Activated T-helper 2 cell treated with anti-CD3 and anti-CD28 coated beads, Interferon-gamma antibody, Interleukin-2, Interleukin-4, amounts not matched to agents 10 μg/mL and 5 μg/mL and 100 μg/mL, durations not matched to agents 14 hours and 24 hours and 36 hours (primary cell): ENCODE measurements at places on chromosomes 5 and 9. TPM values are rescaled to one million over a fixed set of nuclear protein-coding genes. Genes with fewer than 3 reads are reported as not detected.
A peak's percentile ranks its signal among the peaks of the same experiment; 100 is the strongest.

OTULIN gene
- 59.4 and 62.1 TPM in 2 replicates for total RNA-seq

DNA sequence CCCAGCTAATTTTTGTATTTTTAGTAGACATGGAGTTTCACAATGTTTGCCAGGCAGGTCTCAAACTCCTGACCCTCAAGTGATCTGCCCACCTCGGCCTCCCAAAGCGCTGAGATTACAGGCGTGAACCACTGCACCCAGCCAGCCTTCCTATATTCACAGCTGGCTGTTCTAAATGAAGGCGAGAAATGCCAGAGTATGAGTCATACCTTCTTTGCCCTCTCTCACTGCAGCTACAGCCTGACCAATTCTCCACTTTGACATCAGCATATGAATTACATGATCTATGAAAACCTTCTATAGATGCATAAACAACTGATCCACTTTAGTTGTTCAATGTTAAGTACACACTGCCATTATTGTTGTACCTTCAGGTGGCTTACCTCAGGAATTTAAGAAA, 14.5 kb downstream of the APTX start:
- no peak for DNase-seq

DNA sequence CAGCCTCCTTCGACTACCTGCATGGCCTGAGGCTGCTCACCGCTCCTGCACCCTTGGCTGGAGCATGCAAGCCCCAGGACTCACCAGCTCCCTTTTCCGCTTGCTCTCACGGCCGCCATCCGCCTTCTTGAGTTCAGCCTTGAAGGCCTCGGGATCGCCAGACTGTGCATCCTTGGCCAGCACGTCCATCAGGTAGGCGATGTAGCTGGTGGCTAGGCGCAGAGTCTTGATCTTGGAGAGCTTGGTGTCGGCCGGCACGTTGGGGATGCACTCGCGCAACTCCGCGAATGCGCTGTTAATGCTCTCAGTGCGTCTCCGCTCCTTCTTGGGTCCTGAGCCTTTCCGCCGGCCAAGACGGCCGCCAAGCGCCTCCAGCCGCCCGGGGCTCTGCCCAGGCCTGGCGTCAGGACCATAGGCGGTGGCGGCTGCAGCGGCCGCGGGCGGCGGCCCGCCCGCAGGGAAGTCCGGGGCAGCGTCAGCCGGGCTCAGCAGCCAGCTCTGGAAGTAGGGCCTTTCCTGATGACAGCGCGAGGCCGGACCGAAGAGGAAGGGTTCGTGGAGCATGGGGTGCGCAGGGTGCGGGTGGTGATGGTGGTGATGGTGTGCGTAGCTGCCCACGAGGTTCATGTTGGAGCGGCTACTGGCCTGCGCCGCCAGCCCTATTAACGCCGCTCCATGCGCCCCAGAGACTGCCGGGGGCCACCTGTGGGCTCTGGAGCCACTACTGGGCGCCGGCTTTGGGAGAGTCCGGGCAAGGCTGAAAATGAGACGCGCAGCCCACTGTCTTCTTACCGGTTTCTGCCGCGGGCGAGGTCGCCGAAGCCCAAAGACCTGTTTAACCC, 424 bp downstream of the HAND1 start:
- no peak for DNase-seq

DNA sequence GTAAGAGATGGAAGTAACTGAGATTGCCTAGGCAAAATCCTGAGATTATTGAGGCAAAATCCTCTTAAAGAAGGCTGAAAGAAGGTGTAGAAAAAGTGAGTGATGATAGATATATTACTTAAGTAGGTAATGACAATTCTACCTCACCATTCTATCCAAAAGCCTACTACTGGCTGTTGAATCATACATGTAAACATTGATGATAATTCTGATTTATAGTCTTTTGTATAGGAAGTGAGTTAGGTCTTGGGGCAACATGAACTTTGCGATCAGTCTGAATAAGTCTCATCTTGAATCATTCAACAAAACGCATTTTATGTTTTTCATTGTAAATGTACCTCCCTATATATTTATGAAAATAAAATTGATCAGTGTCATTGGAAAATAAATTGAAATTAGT, 99.6 kb downstream of the PARP8 start:
- DNase-seq: no peak

DNA sequence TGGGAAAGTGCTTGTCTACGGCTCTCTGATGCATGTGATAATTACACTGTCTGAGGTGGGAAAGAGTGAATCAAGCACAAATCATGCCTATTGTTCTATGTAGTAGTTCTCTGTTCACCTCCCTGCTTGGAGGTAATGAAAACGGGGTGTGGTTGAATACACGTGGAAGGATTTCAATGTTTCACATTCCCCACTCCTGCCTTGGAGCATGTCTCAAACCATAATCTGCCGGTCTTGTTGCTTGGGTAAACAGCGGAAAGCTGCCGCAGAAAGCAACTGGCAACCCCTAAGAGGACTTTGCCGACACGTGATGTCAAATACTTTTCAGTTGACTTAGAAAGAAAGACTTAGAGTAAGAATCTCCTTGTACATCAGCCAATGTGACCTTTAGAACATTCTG, 63.5 kb upstream of the MOCS2 start:
- DNase-seq: no peak

DNA sequence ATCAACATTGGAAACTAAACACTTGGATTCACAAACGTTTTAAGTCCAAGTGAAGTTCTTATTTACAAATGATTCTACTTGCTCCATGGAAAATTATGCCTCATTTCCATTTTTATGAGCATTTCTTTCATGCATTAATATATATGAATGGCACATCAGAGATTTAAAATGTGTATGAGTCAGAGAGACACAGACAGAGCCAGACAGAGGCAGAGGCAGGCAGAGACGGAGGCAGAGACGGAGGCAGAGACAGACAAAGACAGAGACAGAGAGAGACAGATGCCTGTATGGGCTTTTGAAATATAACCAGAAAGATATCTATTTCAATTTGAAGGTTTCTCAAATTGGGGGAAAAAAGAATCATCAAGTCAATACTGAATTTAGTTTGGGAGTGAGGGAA, 649.0 kb downstream of the PTPRD start:
- no peak for DNase-seq

- DNase-seq: no peak
These were observed 23.1 kb upstream of the ACOT12 start for GRCh38 chr5:81417052-81417451.

DNA sequence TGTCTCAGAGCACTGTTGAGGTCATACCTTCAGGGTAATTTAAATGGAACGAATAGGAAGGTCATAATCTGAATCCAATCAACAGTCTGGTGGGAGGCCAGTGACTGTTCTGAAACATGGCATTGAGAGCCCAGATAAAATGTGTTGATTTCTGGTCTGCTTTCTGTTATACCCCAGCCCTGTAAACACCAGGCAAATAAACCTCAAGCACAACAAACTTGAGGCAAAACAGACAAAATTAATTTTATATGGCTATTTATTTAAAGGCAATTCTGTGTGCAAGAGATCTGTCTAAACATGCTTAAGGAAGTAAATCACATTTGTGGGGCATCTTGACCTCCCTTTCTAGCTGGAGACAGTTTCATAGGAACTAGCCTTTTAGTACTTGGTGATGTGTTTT, 140.9 kb upstream of the SPEF2 start:
- no peak for DNase-seq

MAPKAP1 gene
- total RNA-seq: 77.9 and 83.8 TPM in 2 replicates

- DNase-seq: no peak
These were observed 752.4 kb upstream of the COX7C start for GRCh38 chr5:85865296-85865695.

GRCh38 chr9:83935276-83935935, 14.2 kb upstream of the KIF27 start:
- DNase-seq: no peak

SHOC1 gene
- not detected in 2 replicates for total RNA-seq

PCDHGA10 gene
- 0.21 and 0.34 TPM in 2 replicates for total RNA-seq

ANKRD18B gene
- total RNA-seq: 1.6 and 2.6 TPM in 2 replicates

- DNase-seq: no peak
These were observed 17.3 kb downstream of the NEURL1B start for GRCh38 chr5:172658391-172658790.

DNA sequence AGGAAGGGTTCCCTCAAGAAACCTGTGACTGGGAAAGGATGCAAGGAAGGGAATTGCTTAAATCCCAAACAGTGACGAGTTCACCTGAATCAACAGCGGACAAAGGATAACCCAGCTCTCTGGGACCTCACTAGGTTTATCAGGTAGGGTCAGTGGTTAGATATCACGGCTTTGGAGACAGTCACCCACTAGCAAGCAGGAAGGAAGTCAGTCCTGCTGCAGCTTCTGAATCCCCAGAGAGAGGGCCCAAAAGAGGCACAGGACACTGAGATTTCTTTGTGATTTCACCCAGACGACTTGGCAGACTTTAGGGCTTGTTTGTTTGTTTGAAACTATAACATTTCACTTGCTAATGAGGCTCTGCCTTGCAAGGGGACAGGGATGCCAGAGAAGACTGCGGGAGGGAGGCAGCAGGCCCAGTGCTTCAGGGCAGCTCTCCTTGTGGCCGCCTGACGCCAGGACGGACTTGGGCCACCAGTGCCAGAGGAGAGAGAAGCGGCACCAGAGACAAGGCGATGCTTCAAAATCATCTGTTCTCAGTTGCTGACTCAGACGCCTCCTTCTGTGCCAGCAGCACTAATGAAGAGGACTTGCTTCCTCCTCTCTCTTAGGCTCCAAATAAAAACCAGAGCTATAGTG, 275.6 kb upstream of the SLC30A5 start:
- DNase-seq: no peak

GNA14 gene
- 0.09 TPM in 2 replicates for total RNA-seq

- DNase-seq: no peak
These were observed 1.4 kb downstream of the CAST start for GRCh38 chr5:96663608-96664007.

- no peak for DNase-seq
These were observed 46.0 kb downstream of the MYO10 start for GRCh38 chr5:16889972-16890519.

TMC1 gene
- not detected in 2 replicates for total RNA-seq

GRCh38 chr9:107633406-107633805, 143.8 kb upstream of the KLF4 start:
- no peak for DNase-seq

DNA sequence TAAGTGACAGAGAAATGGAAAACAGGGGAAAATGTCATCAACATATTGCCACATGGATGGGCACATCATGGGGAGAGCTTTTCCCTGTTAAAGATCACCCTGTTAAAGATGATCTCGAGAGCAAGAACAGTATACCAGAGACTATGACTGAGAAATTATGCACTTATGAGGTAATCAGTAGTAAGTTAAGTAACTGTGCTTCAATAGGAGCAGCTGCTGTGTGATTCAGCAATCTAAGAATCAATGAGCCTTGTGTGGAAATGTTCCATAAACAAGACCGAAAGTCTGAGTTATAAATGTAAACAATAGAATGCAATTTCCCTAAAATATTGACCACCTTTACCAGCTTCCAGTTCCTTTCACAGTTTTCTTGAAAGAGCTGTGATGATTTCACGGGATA, 582.3 kb downstream of the CAAP1 start:
- DNase-seq: no peak

- no peak for DNase-seq
These were observed 160.5 kb upstream of the MSX2 start for GRCh38 chr5:174563899-174564298.

FREM1 gene
- total RNA-seq: not detected in 2 replicates

- DNase-seq: no peak
These were observed 12.9 kb upstream of the KLF9 start for GRCh38 chr9:70427161-70427945.

- no peak for DNase-seq
These were observed 59.5 kb downstream of the SPOCK1 start for GRCh38 chr5:137439645-137440044.

DNA sequence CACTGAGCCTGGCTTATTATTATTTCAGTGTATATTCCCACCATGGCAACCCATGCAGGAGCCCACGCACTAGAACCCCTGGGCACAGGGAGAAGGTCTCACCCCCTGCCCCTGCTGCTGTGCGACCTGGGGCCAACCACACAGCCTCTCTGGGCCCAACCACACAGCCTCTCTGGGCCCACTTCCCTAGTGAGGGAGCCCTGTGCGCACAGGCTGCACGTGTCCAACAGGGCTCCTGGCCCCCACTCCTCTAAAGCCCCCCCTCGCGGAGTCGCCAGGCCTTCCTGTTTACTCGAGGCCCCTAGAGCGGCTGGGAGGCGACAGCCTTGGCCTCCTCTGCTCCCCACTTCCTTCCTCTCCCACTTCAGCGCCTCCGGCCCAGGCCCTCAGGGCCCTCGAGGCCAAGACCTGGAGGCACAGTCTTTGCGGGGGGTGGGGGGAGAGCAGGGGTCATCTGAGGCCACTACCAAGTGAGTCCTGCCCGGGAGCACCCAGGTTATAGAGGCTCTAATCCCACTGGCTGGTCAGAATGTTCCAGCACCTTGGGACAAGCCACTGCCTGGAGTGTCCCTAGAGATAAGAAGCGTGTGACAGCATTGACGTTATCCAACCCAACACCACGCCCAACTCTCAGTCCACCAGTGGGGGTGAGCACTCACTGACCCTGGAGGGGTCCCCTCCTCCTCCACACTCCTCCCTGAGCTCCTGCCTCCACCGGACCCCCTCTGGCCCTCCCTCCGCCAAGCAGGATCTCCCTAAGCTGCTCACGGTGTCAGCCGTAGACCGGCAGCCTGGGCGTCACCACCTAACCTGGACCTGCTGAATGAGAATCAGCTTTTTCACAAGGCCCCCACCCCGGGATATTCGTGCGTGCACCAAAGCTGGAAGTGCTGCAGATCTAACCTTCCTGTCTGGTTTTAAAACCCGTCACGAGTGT, 7.9 kb upstream of the ENG start:
- peak; percentile 35 for DNase-seq
